ENCODE measurements at places on chromosomes 3 and 15.
A peak's percentile ranks its signal among the peaks of the same experiment; 100 is the strongest.

- no peak for DNase-seq
These were observed 453.9 kb upstream of the MDFIC2 start for GRCh38 chr3:70766301-70766700.

GRCh38 chr15:39453620-39454019 lies 127.3 kb upstream of the THBS1 start:
- DNase-seq = no peak

GRCh38 chr3:158471639-158472294 lies 99.2 kb upstream of the MLF1 start:
- DNase-seq = peak; percentile 84

GRCh38 chr3:120560304-120561250 lies 35.6 kb upstream of the NDUFB4 start:
- no peak for DNase-seq

DNA sequence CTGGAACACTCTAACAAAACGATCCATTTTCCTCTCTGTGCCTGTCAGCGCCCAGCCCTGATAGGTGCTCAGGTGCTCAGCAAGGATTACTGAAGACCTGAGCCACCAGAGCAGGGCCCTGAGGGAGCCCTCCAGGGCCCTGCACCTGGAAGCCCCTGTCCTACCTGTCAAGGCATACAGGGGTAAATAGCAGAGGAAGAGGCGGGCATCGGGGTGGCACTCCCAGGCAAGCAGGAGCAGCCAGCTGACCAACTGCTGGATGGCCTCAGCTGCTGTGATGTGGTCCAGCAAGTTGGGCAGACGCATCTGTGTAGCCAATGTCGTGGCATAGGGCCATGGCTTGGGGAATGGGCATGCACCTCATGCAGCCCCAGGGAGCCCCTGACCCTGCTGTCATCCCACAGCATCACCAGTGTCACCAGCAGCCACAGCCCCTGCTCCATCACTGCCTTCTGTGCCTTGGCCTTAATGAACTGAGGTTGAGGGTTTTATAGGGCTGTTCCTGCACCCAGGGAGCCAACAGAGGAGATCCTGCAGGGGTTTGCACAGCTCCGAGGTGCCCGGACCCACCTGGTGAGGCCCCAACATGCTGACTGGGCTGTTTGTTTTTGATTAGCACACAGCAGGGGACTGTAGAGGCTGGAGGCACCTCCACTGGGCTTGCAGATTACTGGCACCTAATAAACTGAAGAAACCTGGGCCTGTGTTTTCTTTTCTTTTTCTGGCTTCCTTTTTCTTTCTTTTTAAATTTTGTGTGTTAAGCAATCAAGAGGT lies 7.9 kb upstream of the WDR6 start:
- no peak for DNase-seq

DNA sequence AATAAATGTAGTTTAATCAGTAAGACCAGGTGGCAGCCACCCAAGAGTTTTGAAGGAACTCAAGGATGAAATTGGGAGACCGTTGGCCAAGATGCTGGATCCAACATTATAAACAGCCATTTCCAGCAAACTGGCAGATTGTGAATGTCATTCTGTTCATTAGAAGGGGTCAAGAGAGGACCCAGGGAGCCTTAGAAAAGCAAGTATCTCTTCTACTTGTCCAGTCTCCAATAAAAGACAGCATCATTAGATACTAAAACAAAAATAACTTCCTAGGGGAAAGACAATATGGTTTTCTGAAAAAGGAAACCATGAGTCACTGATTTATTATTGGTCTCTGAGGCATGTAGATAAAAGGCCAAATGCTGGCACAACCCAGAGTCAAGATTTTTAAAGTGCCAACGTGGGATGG lies 67.9 kb downstream of the GADL1 start:
- peak; percentile 4 for DNase-seq

DNA sequence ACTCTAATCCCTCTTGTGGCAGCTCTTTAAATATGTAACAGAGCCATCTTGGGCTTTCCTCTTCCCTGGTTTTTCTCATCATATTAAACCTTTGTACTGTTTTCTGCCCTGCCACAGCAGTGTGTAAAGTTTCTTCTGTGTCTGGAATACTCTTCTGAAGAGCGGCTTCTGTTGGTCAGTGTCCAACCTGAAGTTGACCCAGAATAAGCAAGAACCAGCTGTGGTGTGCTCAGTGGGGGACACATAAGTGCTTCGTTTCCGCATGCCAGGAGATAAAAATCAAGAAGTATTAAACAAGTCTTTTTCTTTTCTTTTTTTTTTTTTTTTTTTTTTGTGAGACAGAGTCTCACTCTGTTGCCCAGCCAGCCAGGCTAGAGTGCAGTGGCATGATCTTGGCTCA lies 173.2 kb upstream of the CHRM5 start:
- DNase-seq = no peak

- peak; percentile 11 for DNase-seq
These were observed 39.3 kb downstream of the CCR1 start for GRCh38 chr3:46168583-46169345.

GRCh38 chr3:129868912-129869311 lies 24.6 kb downstream of the TMCC1 start:
- DNase-seq = no peak

DNA sequence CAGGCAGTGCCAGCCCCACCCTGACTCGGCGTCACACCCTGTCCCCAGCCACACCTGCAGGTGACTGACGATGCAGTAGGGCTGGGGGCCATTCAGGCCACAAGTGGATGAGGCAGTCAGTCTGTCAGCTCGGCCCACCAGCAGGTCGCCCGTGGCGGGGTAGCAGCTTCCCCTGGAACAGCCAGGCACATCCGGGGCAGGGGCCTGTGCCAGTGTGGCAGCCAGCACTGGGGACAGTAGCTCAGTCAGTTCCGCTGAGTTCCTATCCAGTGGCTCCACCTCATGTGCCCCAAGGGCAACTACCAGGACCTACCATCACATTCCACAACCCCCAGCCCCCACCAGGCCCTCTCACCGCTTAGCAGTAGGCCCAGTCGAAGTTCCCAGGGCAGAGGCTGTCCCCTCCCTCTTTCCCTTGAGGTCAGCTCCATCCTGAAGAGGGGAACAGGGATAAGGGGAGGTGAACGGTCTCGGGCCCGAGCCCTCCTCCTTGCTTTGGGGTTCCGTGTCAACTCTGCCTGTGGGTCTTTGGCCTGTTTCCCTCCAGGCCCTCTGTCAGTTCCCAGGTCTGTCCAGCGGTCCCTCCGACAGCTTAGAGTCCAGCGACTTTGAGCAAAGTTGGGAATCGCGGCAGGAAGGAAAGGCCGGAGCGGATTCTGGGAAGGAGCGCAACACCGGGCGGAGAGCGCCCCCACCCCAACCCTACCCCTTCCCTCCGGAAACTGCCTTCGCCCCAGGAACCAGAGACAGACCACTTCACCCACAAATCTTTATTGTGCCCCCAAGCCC lies at the start of gene LAMB2:
LAMB2 (minus strand) TSS at position 614 of the 789 bp plus-strand sequence; CDS start at position 431, 183 bp downstream.
- peak; percentile 69 for DNase-seq

DNA sequence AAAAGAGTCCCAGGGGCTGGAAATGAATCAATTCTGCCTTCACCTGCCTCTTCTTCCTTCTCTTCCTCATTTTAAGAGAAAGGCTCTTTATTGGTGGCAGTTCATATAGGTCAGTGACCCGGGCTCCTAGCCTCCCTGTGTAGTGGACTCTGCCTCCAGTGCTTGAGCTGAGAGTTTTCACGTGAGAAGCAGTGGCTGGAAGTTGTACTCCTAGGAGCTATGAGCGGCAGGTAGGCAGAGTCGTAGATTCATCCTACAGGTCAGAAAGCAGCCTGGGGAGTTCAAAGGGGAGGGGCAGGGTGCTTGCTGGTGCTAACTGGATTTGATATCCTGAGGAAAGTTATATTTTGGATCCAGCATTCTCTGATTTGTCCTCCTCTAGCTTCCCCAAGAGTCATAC lies 101.1 kb downstream of the RPLP1 start:
- DNase-seq = no peak

DNA sequence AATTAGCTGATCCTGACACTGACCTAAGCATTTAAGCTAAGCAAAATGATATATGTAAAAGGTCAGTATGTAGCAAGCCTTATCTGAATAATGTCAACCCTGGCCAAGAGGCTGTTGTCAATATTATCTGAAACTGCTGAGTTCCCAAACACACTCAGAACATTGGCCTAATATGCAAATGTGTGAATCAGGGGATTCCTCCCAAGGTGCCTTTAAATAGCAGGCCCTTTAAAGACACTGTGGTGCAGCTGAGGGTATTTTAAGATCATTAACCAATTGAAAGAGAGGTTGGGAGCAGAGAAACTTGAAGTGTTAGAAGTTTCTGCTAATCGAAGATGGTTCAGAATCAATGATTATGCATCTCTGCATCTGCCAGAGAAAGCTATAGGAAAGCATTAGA lies 207.0 kb downstream of the NTRK3 start:
- no peak for DNase-seq

GRCh38 chr3:72320095-72320954 lies 527.9 kb downstream of the SHQ1 start:
- no peak for DNase-seq

GRCh38 chr15:69583626-69584025 lies 131.0 kb downstream of the RPLP1 start:
- no peak for DNase-seq

GRCh38 chr15:40111888-40112287 lies 3.2 kb upstream of the BMF start:
- no peak for DNase-seq

- no peak for DNase-seq
These were observed 34.7 kb downstream of the XXYLT1 start for GRCh38 chr3:195236076-195236798.

- no peak for DNase-seq
These were observed 14.0 kb upstream of the TMEM212 start for GRCh38 chr3:171828902-171829770.

DNA sequence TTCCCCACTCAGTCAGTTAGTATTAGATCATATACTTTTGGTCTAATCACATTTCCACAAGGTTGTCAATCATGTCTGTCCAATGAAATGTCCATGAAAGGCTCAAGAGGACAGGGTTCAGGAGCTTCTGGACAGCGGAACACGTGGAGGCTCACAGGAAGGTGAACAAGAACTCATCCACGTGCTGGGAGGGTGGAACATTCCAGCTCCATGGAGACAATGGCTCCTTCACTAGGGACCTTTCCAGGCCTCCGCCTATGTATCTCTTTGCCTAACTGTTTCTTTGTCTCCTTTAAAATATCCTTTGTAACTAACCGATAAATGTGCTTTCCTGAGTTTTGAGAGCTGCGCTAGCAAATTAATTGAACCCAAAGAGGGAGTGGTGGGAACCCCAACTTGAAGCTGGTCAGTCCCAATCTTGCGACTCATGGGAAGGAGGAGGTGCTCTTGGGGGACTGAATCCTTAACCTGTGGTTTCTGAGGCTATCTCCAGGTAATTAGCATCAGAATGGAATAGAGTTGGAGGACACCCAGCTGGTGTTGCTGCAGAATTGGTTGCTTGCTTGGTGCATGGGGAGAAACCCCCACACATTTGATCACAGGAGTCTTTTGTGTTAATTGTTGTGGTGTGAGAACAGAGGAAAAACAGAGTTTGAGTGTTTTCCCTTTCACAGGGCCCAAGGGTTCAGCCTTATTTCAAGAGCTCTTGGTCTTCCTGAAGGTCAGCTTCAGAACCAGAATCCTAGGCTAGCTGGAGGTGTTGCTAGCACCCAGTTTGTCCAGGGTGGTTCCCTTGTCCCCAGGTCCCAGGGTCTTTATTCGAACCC lies 3.0 kb upstream of the TKT start:
- DNase-seq = no peak

GRCh38 chr15:72116731-72117485 lies 1.0 kb downstream of the MYO9A start:
- no peak for DNase-seq

GRCh38 chr3:184592371-184593219 lies 31.0 kb downstream of the EPHB3 start:
- no peak for DNase-seq

- DNase-seq = no peak
These were observed at the start of gene DOCK3 for GRCh38 chr3:50674349-50675178. TSS of gene DOCK3 (plus strand) at chr3:50674927. CDS start at chr3:50675264, 337 bp downstream.

GRCh38 chr15:39473298-39473947 lies 107.5 kb upstream of the THBS1 start:
- no peak for DNase-seq

DNA sequence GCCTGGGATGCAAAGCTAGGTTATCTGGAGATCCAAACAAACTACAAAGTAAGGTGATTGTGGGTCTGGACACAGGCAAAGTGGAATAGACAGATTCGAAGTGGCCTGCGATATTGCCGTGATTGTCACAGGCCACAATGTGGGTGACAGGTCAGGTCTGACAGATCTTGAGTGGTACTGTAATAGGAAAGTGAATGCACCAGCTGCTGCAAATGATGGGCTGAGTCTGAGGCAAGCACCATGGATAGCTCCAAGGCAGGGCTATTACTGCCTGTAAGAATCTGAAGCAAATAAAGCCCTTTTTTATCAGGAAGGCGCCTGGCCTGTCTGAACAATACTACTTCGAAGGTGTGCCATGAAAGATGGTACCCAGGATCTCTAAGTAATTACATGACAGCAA lies 10.0 kb downstream of the ARMC8 start:
- no peak for DNase-seq

DNA sequence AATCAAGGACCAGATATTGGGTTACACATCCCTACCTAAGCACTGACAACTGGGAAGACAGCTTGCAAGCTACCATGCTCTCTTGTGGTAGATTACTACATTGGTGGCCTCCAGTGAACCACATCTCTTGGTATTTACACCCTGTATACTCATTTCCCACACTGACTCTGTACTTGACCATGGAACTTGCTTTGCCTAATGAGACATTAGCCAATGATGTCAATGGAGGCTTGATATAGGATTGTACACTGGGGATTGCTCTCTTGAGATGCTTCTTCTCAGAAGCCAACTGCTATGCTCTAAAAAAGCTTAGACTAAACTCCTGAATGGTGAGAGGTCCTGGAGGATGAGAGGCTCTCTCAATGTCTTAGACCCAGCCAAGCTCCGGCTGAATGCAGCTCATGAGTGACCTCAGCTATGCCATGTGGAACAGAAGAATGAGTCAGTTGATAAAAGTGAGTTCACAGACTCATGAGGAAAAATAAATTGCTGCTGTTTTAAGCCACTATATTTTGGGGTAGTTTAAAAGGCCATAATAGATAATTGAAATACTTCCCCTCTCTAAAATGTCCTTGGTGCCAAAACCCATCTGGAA lies 61.5 kb upstream of the GALNT15 start:
- DNase-seq = no peak

- no peak for DNase-seq
These were observed 4.2 kb downstream of the MYO5A start for GRCh38 chr15:52524223-52525136.

GRCh38 chr3:192061426-192061825 lies 600.5 kb downstream of the PYDC2 start:
- DNase-seq = no peak

DNA sequence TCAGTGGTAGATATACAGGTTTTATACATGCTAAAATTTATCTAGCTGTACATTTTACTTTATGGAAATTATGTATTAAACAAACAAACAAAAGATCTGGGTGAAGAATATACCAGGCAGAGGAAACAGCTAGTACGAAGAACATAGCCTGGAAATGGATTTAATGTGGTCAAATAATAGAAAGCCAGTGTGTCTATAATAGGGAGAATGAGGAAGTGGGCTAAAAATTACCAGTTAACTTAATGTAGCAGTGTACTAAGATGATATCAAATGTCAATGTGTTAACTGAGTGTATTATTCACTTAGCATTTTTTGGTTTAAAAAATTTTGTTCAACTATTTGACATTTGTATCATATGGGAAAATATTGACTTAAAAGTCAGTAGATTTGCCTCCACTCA lies 22.8 kb upstream of the SLC15A2 start:
- DNase-seq = no peak

GRCh38 chr3:45870099-45870498 lies 16.2 kb upstream of the CCR9 start:
- DNase-seq = no peak

- DNase-seq = no peak
These were observed 3.2 kb upstream of the ITIH1 start for GRCh38 chr3:52774066-52774713.

Data from GM04503 (cell line).